A172 (cell line): ENCODE measurements at places on chromosomes 4 and X. TPM values are rescaled to one million over a fixed set of nuclear protein-coding genes. Genes with fewer than 3 reads are reported as not detected.

- no peak for DNase-seq
Observed at GRCh38 chrX:133468051-133468450, 52.8 kb upstream of the GPC4 start.

The STAP1 gene
- not detected in 2 replicates for total RNA-seq

The PSAPL1 gene
- total RNA-seq, result 0.02 TPM in 1 of 2 replicates, not detected in the other

DNA sequence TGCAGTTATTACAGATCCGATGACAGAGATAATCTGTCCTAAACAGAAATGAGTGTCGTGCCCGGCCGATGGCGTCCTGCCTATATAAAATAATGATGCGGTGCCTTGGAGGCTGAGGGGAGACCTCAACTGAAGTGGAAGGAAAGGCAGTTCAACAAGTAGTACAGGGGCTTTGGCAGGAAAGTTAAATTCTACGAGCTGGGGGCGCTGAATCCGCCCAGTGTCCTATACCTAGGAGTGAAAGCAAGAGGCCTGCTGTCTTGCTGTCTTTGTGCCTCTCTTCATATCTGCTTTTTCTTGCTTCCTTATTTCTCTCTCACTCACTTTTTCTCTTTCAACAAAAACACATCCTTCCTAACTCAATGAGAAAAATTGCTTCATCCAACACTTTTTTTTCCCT lies 82.2 kb upstream of the PRPS2 start:
- DNase-seq, result no peak

- DNase-seq, result peak; percentile 69
Observed at GRCh38 chr4:19729886-19730651, 521.6 kb upstream of the SLIT2 start.

GRCh38 chrX:142233400-142233799 lies 28.3 kb upstream of the MAGEC2 start:
- DNase-seq, result no peak

DNA sequence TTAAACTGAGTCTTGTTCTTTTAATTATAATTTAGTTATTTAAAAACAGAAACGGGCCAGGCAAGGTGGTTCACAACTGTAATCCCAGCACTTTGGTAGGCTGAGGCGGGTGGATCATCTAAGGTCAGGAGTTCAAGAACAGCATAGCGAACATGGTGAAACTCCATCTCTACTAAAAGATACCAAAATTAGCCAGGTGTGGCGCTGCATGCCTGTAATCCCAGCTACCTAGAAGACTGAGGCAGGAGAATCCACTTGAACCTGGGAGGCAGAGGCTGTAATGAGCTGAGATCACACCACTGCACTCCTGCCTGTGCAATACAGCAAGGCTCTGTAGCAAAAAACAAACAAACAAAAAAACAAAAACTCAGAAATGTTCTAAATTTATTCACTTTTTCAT lies 852.9 kb downstream of the TECRL start:
- DNase-seq, result no peak

DNA sequence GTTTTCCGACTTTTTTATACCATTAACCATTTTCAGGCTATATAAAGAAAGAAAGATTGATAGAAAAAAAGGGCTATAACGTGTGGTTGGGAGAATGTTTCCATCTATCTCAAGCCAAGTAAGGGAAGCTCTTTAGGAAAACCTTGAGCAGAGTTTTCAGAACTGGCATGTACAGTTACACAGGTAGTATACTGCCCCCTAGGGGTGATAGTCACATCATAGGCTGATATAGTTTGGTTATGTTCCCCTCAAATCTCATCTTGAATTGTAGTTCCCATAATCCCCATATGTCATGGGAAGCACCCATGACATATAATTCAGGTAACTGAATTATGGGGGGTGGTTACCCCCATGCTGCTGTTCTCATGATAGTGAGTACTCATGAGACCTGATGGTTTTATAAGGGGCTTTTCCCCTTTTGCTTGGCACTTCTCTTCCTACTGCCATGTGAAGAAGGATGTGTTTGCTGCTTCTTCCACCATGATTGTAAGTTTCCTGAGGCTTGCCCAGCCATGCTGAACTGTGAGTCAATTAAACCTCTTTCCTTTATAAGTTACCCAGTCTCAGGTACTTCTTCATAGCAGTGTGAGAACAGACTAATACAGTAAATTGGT lies 186.8 kb downstream of the TMA16 start:
- DNase-seq, result peak; percentile 40

The TMPRSS11F gene
- total RNA-seq, result not detected in 2 replicates

The CFI gene
- 1.1 TPM in 1 of 2 replicates, not detected in the other for total RNA-seq

- DNase-seq, result no peak
Observed at GRCh38 chr4:77025643-77026321, 50.0 kb downstream of the CCNI start.

DNA sequence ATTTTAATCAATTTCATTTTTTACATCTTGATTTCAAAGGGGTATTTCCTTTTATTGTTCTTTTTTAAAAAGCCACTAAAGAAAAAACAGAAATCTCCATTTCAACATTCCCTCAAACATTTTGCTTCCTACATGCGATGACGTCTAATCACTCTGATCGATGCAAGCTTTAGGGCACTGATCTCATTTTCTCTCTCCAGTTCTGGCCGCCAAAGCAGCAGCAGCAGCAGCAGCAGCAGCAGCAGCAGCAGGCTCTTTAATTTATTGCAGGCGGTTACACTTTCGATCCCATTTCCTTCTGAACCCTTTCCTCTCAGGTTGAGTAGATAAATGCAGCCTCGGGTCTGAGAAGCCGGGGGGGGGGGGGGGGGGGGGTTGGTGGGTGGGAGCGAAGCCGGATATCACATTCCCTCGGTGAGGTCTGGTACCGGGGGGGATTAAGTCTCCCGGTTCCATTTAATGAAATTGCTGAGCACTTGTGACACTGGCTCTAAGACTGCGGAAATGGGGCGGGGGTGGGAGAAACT lies 3.4 kb upstream of the PCDH7 start:
- no peak for DNase-seq

DNA sequence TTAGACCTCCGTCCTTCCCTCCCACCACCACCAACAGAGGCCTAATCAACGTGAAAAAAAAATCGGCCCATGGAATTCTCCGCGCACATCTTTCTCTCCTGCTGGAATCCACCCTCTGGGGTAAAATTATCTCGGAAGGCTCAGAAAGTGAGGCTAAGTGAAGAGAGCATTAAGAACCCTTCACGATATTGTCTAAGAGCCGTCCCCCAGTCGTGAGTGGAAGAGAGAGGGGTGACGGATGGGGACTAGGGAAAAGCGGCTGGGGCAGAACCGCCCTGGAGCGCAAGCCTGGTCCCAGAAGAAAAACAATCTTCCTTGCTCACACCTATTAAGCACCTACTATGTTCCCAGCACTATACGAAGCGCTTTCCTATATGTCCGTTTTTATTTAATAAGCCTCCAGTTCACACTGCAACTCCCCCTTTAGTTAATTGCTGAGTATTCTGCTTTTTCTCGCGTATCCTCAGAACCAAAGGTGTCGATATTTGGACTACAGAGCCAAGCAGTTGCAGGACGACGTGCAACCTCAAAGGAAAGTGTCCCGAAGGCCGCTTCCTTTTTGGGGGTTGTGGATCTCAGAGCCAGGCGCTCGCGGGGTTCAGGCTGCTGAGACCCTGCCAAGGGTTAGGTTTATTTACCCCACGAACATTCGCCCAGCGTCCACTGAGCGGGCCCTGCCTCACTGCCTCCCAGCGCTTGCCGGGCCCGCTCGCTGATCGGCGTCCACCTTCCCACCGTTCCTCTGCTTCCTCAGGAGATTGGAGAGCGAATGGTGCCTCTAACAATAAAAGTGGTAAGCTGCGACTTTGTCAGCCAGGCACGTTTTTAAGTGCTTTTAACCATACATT lies 889 bp downstream of the MGARP start:
- DNase-seq, result no peak

- DNase-seq, result no peak
Observed at GRCh38 chrX:154138857-154139256, 5.2 kb upstream of the OPN1LW start.

- peak; percentile 5 for DNase-seq
Observed at GRCh38 chr4:141971869-141972268, 335.5 kb downstream of the IL15 start.

DNA sequence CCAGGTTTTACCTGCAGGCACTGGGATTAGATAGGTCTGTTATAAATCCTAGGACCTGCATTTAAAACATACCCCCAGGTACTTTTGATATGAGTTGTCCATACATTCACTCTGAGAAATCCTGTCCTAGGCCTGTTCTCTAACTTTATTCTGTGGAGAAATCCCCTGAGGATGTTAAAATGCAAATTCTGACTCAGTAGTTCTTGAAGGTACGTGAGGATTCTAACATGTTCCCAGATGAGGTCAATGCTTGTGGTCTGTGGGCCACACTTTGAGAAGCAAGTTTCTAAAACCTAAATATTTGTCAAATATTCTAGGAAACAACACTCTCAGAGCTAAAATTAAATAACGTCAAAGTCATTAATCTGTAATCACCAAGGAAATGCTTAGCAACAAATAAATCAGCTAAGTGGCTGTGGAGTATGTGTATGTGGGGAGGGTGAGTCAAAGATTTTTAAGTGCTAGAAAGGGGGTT lies 101.3 kb upstream of the MAGEB16 start:
- no peak for DNase-seq

DNA sequence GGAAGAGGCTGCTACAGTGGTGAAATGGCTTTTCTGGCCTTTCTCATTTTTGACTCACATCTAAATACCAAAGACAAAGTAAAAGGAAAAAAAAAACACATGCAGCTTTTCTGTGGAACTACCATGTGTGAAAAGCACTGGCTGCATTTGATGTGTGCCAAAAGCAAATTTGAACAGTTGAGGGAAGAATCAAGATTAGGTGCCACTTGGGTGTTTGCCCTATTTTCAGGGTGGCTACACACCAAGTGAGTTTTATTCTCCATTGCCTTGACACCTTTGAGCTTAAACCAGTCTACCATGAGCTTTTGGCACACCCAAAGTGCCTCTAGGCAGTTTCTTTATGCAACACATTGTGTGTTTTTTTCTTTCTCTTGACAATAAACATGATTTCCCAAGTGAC lies 423.9 kb downstream of the FAM133A start:
- DNase-seq, result no peak

The NDST3 gene
- 0.74 and 1.7 TPM in 2 replicates for total RNA-seq

The IL15 gene
- 7.8 and 8.2 TPM in 2 replicates for total RNA-seq

- DNase-seq, result no peak
Observed at GRCh38 chr4:154414371-154414770, 77.2 kb downstream of the DCHS2 start.

The MAGEB17 gene
- total RNA-seq, result 0.55 TPM in 1 of 2 replicates, not detected in the other

- DNase-seq, result no peak
Observed at GRCh38 chr4:7938609-7939376, 868 bp downstream of the AFAP1 start.

The PNMA6A gene
- 3.5 and 4.1 TPM in 2 replicates for total RNA-seq

DNA sequence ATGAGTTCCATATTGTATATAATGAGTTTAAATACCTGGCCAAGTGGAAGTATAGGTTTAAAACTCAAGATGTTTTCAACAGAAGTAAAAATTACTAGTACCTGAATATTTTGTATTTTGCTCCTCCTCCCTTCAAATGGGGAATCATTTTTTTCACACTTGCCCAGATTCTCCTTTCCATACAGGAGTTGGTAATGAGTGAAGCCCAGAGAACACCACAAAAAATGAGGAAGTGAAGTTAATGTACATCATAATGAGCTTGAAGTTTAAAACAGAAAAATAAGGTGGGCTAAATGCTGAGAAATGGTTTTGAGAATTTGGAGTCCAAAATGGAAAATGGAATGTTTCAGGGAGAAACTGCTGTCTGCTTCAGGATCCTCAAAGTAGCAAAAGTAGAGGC lies 364.8 kb upstream of the EMCN start:
- DNase-seq, result no peak

DNA sequence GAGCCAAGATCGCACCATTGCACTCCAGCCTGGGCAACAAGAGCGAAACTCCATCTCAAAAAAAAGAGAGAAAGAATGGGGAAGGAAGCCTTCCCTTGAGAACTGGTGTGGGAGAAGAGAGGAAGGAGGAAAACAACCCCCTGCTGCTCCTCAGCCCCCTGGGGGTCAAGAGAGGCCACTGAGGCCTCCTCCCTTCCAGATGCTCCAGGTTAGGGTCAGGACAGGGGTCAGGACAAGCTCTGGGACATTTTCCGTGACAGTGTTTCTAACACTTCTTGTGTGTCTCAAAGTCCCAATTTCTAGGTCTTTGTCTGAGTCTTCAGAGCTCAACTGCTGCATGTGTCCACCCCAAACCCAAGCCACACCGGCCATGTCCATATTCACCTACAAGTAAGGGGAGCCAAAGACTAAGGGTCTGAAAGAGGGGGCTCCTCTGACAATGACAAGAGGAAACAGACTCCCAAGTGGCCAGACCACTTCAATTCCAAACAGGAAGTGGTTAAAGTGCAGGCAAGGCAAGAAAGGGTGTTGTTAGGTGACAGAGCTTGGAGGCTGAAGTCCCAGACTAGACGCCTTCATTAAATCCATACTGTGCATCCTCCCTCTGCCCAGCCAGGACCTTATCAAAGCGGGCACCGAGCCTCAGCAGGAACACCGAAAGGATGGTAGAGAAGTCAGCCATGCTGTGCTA lies 8.3 kb downstream of the L1CAM start:
- DNase-seq, result no peak

The PRDM8 gene
- total RNA-seq, result 3.2 and 3.4 TPM in 2 replicates
